ENCODE measurements at places on chromosomes 3 and 15. TPM values are rescaled to one million over a fixed set of nuclear protein-coding genes. Genes with fewer than 3 reads are reported as not detected.

- ATAC-seq = no peak
These were observed 12.9 kb upstream of the ABHD17C start for GRCh38 chr15:80682201-80682600.

Gene CCDC54
- total RNA-seq = not detected

DNA sequence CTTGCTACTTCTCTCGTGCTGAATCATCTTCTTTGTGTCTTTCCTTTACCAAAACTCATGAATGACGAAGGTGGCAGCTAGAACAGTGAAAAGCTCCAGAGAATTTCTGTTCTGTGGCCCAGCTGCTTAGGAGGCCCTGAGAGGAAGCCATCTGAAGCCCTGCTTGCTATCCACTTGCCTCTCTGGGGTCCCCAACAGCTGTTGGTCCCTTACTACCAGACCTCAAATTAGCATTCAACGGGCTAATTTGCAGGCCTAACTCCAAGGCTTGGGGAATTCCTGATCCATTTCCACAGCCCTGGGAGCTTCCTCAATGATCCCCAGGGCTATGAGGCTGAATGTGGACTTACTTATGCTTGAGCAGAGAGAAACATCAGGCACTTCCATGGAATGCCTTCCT, 37.5 kb upstream of the FSTL1 start:
- no peak for ATAC-seq

GRCh38 chr15:58267051-58267450, 128.9 kb downstream of the AQP9 start:
- ATAC-seq = no peak

DNA sequence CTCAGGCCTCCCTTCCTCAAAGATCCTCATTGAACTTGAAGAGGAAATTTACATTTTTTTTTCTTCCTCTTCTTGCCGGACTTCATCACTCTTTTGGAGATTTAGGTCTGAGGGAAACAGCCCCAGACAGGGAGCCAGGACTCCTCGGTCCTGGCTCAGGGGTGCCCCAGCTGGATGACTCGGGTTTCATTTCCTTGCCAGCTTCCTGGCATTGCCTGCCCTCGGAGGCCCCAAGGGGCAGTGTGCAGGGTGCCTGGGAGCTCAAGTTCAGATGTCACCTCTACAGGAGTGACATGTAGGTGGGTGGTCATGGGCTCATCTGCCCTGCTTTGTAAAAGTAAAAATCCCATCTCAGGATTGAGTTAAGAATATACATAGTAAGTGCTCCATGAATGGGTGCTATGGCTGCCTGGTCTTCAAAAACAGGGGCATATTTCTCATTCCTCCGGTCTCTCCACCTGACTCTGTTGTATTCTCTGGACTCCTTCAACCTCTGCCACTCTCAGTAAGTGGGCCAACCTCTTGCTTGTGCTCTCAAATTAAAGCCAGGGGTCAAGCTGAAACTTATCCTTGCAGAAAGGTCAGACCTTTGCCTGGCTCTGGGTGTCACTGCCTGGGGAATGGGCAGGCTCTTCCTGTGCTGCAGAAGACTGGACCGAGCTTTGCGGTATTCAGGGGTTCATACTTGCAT, 51.8 kb downstream of the SMAD6 start:
- no peak for ATAC-seq

DNA sequence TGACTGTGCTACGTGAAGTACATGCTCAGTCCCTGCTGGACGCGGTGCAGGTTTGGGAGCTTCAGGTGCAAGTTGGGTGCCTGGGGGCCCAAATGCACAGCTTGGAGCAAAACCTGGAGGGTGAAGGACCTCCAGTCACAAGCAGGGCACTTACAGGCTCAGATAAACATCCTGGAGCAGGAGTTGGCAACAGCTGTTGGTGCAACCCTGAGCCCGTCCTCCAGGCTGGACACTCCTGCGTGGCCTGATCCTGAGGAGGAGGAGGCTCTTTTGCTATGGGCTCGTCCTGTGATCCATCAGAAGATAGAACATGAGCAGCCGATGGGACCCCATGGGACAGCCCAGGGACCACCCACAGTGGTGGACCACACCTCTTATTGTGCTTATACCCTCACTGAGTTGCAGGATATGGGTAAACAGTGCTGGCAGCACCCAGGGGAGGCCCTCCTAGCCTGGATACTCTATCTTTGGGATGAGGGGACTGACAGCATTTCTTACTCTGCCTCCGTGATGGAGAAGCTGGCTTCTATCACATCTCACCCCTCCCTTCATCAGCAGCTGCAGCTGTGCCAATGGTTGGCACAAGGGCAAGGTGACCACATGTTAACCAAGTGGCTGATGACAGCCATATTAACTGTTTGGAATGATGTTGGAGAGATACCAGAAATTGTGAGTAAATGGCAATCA, 301.6 kb downstream of the ZPLD1 start:
- no peak for ATAC-seq

DNA sequence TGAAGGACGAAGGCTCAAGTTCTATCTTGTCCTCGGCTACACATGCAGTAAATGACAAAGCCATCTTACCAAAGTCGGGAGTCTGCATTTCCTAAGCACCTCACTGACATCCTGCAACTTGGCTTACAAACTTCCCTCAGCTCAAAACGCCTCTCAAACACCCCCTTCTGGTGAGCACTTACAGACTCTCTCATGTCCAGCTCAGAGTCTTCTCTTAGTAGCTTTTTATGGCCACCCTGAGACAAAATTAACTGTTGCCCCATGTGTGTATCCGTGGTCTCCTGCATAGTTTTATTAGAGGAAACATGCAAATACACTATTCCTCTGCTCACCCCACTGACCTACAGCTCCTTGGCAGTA, 819.7 kb downstream of the FHIT start:
- no peak for ATAC-seq

GRCh38 chr15:57160823-57161560, 215.3 kb upstream of the CGNL1 start:
- ATAC-seq = no peak

Gene C3orf85
- total RNA-seq = not detected

Gene ANKRD34C
- total RNA-seq = not detected

Gene ALS2CL
- 4.8 TPM for total RNA-seq

GRCh38 chr3:32460031-32460749, 42.5 kb downstream of the CMTM6 start:
- no peak for ATAC-seq

DNA sequence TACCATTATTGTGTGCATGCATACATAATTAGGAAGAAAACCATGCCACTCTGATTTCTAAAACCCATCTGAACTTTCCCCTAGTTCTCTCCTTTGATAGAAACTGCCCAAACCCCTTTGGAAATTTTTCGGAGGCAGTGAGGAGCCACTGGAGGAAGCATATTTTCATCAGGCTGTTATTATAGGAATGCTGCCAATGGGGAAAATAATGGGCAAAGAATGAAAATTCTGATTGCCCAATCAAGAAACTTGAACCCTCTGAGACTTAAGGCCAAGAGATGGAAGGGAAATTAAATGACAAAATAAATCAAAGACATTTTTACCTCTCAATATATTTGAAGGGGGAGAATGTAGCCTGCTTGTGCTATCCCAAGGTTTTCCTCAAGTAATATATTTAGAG, 376.0 kb upstream of the PDZRN3 start:
- ATAC-seq = no peak

Gene CCDC39
- total RNA-seq = not detected

Gene ADAMTS9
- total RNA-seq = 53.8 TPM

Gene IGSF11
- 20.2 TPM for total RNA-seq

Gene CCNB2
- 0.46 TPM for total RNA-seq

GRCh38 chr15:66221126-66221525, 32.4 kb downstream of the MEGF11 start:
- ATAC-seq = no peak

DNA sequence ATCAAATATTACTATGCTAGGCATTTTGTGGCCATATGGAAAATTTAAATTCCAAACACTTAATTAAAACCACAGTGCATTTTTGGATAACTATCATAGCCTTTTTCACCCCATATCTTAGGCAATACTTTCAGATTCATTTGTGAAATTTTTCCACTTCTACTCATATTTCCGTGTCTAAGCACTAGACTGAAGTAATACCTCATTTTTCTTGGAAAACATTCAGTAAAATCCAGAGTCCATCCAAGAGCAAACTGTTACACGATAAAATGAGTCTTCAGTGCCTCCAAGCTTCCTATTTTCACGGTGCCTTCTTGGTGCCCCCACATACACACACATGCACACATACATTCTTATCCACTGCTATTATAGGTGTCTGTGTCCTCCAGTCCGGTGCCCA, 845.9 kb downstream of the TBL1XR1 start:
- ATAC-seq = no peak

Gene PLXNA1
- 20.1 TPM for total RNA-seq

Gene STRIT1
- total RNA-seq = not detected

- ATAC-seq = no peak
These were observed 58.4 kb downstream of the PPARG start for GRCh38 chr3:12347301-12347700.

Gene NEK11
- 6.6 TPM for total RNA-seq

- no peak for ATAC-seq
These were observed 23.9 kb upstream of the PLSCR2 start for GRCh38 chr3:146493221-146493620.

GRCh38 chr3:13079051-13079450, 5.8 kb upstream of the IQSEC1 start:
- no peak for ATAC-seq

Gene DZIP3
- 9.7 TPM for total RNA-seq

Gene PLA2G4E
- 0.08 TPM for total RNA-seq

Gene SMCO1
- not detected for total RNA-seq

Gene SLC28A2
- total RNA-seq = not detected

- no peak for ATAC-seq
These were observed 62.4 kb upstream of the TOPAZ1 start for GRCh38 chr3:44179246-44179645.

- no peak for ATAC-seq
These were observed 27.9 kb downstream of the PLCL2 start for GRCh38 chr3:16912400-16913263.

- no peak for ATAC-seq
These were observed 1.4 kb downstream of the GJD2 start for GRCh38 chr15:34753236-34753894.

Gene CSK
- 15.6 TPM for total RNA-seq

Gene CISH
- 0.99 TPM for total RNA-seq

- ATAC-seq = no peak
These were observed 282.2 kb upstream of the LRRN1 start for GRCh38 chr3:3516996-3517395.

Gene PCOLCE2
- 88.1 TPM for total RNA-seq

DNA sequence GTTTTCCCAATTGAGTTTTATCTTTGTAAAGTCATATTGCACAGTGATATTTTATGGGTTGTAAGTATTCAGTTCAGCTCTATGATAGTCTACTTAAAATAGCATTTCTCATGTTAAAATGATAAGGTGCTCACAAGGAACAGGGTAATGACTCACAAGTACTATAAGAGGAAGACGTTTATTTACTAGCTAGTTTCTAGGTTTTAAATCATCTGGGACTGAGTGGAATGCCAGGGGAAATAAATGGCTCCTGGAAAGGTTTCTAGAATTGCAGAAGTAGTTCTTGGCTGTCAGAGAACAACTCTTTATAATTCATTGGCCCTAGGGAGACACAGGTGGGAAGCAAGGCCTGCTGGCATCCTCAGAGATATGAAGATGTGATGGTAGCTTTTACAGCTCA, 112.8 kb downstream of the CHDH start:
- ATAC-seq = no peak

Gene ILDR1
- 0.74 TPM for total RNA-seq

DNA sequence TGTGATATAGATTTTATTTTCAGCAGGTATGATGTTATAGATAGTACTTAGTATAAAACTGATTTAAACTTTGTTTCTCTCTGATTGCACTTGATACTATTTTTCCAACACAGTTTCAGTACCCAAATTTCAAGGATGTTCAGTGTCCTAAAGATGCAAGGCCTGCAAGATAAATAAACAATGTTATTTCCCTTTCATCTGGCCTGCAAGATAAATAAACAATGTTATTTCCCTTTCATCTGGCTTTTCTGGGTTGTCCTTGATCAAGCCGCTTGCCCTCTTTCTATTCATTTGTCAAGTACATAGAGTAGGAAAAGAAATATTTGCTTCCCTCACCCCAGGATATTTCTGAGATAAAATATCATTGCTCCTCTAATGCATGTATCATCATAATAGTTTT, 571.0 kb downstream of the FGF12 start:
- no peak for ATAC-seq

DNA sequence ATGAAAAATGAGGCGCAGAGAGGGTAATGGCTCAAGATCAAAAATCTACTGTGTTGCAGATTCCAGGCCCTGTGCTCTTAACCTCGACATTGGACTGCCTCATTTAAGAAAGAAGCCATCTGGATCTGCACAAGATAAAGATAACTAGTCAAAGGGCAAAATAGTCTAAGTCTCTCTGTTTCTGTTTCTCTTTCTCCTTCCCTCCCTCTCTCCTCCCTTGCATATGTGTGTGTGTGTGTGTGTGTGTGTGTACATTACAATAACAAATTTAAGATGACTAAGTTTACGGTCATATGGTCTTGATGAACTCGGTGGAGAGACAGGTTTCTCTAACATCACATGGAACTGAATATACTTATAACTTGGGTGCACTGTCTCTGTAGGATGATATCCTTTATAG, 69.2 kb downstream of the MEIS2 start:
- ATAC-seq = no peak

DNA sequence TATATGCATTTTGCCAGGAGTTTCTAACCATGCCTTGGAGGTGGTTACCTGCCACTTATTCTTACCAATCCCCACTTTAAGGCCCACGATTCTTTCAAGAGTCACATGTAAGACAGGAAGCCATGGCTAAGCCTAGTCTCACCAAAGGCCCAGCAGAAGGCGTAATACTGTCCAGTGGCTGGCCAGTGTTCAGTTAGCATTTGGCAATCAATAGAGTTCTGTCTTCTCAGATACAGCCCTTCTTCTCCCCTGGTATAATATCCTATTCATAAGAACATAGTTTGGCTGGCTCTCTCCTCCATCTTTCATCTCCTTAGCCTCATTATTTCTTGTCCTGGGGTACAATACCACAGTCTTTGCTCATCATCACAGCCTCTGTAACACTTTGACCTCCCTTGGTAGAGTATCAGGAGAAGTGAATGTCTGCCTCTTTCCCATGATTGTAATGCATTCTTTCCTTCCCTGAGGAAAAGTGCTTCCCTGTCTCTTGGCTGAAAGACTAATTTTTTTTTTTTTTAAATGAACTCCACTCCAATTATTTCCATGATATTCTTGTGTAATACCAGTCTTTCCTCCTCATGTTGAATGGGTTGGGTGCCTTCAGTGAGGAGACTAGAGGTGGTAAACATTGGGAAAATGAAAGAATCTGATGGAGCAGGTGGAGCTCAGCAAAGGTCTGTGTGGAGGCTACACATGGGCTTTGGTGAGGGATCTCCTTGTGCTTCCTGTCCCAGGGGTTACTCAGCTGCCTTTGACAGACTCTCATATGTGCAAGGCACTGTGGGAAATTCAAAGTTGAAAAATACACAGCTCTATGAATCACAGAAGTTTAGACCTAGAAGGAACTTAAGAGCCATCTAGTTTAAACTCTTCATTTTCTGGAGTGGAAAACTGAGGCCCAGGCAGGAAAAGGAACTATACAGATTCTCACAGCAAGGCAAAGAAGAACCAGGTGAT, 218.2 kb downstream of the P3H2 start:
- ATAC-seq = peak; percentile 19

Gene IL12A
- 3.3 TPM for total RNA-seq

GRCh38 chr3:155431856-155432570, 138.5 kb upstream of the STRIT1 start:
- ATAC-seq = no peak
